ENCODE measurements at places on chromosomes 12 and 14. TPM values are rescaled to one million over a fixed set of nuclear protein-coding genes. Genes with fewer than 3 reads are reported as not detected.

The SERPINA9 gene
- total RNA-seq = not detected

The TAS2R7 gene
- total RNA-seq = not detected

The PTPRB gene
- 38.1 TPM for total RNA-seq

The KRT73 gene
- total RNA-seq = not detected

The ADGRD1 gene
- total RNA-seq = 89.1 TPM

The HOMEZ gene
- 8.0 TPM for total RNA-seq

The ARHGAP9 gene
- 6.4 TPM for total RNA-seq

The NKX2-1 gene
- total RNA-seq = not detected

The NUMB gene
- 39.8 TPM for total RNA-seq

The TMEM121 gene
- total RNA-seq = 3.4 TPM

The MNAT1 gene
- 25.7 TPM for total RNA-seq

The KRT75 gene
- total RNA-seq = not detected

The SPRYD4 gene
- 3.1 TPM for total RNA-seq

The SIX4 gene
- 1.4 TPM for total RNA-seq

The TSPAN19 gene
- 0.49 TPM for total RNA-seq

The TOMM20L gene
- total RNA-seq = not detected

The SMOC1 gene
- 1.2 TPM for total RNA-seq

The TSPAN11 gene
- total RNA-seq = 1.5 TPM

The ZNF605 gene
- 13.1 TPM for total RNA-seq

The STYK1 gene
- total RNA-seq = not detected

The MMP17 gene
- 0.73 TPM for total RNA-seq

The CYP27B1 gene
- 0.49 TPM for total RNA-seq

The ENDOU gene
- not detected for total RNA-seq

The CHMP4A gene
- 28.5 TPM for total RNA-seq

The SAMD4A gene
- total RNA-seq = 128 TPM

The HPD gene
- 2.3 TPM for total RNA-seq

The ZC3H14 gene
- total RNA-seq = 38.3 TPM

The TROAP gene
- 0.97 TPM for total RNA-seq

The CPNE6 gene
- total RNA-seq = not detected

The TSHR gene
- total RNA-seq = not detected

The ACTR10 gene
- total RNA-seq = 75.5 TPM

Measured in Right ventricle myocardium inferior (tissue), 1 donor.